ENCODE measurements at places on chromosomes 12 and 14.
A peak's percentile ranks its signal among the peaks of the same experiment; 100 is the strongest.

- DNase-seq = no peak
Observed at GRCh38 chr14:34964977-34965764, 17.6 kb upstream of the SRP54 start.

DNA sequence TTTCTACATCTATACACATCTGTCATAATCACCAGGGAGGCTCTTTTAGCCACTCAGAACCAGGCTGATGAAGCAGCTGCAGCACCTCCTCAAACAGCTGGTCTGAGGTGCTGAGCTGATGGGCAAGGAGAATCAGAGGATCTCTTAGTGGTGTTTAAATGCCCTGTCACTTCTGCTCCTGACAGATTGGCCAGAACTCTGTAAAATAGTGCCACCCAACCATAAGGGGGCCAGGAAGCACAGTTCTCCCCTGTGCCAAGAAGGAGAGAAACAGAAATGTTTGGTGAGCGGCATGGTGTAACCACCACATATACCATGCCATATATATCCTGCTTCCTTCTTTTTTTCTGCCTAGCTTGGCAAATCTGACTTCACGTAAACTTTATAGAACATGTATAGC lies 12.8 kb downstream of the SOCS2 start:
- DNase-seq = no peak

DNA sequence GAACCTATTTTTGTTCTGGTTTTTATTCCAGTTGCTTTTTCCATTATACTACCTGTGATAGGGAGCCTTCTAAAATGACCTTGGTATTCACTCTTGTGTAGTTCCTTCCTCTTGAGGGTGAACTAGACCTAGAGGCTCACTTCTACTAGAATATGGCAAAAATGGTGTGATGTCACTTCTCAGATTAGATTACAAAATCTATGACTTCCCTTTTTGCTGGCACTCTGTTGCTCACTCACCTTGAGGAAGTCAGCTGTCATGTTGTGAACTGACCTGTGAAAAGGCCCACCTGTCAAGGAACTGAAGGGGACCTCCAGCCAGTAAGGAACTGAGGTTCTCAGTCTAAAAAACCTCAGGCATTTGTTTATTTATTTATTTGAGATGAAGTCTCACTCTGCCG lies 5.7 kb downstream of the MIPOL1 start:
- DNase-seq = no peak

- peak; percentile 10 for DNase-seq
Observed at GRCh38 chr14:101224356-101225156, 321.0 kb upstream of the RTL1 start.

- DNase-seq = peak; percentile 35
Observed at GRCh38 chr12:103503546-103504480, 8.0 kb upstream of the C12orf42 start.

DNA sequence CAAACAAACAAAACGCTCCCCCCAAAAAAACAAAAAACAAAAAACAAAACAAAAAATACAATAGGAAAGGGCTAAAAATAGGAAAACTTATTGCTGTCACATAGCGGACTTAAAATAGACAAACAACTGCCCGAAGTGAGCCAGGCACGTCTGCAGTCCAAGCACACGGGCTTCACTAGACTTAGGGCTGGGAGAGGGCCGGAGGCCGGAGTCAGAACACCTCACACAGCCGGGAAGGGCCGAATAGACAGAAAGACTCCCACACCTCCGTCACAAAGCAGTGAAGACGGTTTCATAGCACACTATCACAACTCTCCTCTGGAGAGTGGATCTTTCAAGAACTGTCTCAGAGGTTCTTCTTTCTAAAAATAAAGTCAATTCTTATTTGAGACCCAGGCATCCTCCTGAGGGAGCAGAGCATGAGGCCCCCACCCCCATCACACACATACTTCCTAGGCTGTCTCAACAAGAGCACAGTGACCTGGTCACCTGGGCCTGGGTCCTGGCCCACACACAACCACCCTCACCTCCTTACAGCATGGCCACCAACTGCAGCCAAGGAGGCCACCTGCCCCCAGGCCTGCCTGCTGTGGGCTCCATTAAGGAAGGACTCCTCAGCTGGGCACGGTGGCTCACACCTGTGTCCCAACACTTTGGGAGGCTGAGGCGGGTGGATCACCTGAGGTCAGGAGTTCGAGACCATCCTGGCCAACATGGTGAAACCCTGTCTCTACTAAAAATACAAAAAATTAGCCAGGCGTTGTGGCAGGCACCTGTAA lies 6.7 kb downstream of the BAG5 start:
- no peak for DNase-seq

GRCh38 chr14:101956179-101956885 lies 8.0 kb upstream of the DYNC1H1 start:
- DNase-seq = no peak

GRCh38 chr14:24172261-24172860 lies 481 bp downstream of the REC8 start:
- DNase-seq = no peak

GRCh38 chr14:95255487-95255886 lies 64.2 kb downstream of the CLMN start:
- no peak for DNase-seq

DNA sequence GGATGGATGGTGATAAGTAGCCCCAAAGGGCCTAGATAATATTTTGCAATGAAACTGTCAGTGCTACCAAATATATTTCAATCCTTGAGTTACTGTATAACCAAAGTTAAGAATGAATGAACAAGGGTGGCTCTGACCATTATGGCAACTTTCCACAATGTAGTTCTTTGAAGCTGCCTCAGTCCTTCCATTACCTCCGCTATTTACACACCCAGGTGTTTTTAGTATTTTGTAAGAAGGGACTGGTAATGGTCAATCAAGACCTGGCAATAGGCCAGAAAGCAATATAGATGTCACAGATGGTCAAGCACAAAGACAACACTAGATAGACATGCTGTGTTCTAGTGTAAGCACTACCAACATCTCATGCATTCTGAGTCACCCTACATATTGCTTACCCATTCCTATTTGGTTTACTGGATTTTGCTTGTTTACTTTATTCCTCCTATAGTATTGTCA lies 16.3 kb downstream of the DUSP16 start:
- DNase-seq = no peak

GRCh38 chr14:24317141-24317928 lies 6.0 kb downstream of the LTB4R start:
- no peak for DNase-seq

GRCh38 chr12:103884316-103884715 lies 43.3 kb upstream of the NT5DC3 start:
- no peak for DNase-seq

GRCh38 chr14:78697341-78697740 lies 527.2 kb downstream of the NRXN3 start:
- DNase-seq = no peak

- no peak for DNase-seq
Observed at GRCh38 chr12:57719777-57720605, 18.6 kb downstream of the AGAP2 start.

- no peak for DNase-seq
Observed at GRCh38 chr12:80504389-80505163, 60.5 kb downstream of the PTPRQ start.

DNA sequence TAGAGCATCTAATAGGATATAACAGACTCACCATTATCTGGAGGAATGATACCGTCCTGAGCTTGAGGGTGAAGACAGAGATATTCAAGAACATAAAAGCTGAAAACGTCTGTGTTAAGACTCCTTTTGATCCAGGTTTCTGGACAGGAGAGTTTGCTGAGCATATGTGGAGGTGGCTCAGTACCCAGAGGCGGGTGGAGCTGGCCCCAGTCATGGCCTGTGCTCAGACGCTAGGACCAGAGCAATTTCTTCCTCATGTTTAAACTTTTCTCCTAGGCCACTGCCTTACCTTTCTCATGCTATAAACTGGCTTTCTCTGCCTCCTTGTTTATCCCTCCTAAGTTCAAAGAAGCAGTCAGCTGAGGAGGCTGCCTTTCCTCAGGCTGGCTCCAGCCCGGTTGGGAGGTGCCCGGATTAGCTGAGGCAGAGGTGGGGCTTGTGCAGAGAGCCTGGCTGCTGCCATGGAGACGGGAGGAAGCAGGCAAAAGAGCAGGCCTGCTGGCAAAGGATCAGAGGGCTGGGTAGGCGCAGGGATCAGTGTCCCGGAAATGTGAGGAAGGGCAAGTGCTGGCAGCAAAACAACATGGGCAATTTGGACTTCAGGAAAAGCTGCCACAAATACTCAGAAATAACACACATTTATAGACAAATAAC lies 13.7 kb downstream of the COA8 start:
- DNase-seq = no peak

GRCh38 chr14:58950555-58950954 lies 237.9 kb upstream of the DAAM1 start:
- DNase-seq = no peak

DNA sequence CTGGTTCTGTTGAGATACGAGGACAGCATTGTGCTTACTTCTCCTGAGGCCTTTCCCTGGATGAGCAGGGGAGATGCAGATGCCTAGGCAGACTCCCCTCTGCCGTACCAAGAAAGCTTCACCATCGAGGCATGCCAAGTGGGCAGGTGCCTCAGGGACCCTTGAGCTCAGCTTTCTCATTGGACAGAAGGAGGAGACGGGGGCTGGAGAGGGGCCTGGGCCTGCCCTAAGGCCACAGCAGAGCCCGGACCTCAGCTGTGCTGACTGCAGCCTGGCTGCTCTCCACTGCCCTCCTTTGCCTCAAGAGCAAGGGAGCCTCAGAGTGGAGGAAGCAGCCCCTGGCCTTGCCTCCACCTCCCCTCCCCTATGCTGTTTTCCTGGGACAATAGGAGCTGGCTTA lies 23.4 kb downstream of the SERPINA1 start:
- no peak for DNase-seq

GRCh38 chr14:61643555-61643954 lies 51.8 kb upstream of the HIF1A start:
- DNase-seq = no peak

DNA sequence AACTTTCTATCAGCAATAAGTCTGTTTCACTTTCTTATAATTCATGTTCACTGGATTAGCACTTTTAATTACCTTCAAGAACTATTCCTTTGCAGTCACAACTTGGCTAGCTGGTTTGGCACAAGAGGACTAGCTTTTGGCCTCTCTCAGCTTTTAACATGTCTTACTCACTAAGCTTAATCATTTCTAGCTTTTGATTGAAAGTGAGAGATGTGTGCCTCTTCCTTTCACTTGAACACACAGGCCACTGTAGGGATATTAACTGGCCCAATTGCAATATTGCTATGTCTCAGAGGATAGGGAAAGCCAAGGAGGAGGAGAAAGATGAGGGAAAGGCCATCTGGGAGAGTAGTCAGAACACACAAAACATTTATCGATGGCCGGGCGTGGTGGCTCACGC lies 92.7 kb downstream of the PRICKLE1 start:
- no peak for DNase-seq

DNA sequence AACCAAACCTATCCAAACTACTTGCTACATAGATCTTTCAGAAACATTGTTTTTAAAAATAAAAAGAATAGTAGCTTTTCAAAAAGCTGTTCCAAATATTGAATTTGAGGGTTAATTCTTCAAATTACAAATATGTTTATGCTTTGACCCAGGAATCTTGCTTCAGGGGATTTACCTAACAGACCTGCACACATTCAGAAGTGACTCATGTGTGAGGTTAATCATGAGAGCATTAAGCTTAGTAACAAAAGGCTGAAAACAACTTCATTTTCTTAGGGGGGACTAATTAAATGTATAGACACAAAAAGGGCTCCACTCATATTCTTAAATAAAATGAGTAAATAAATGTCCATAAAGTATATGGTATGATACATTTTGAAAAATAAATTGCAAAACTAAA lies 672.4 kb upstream of the FLRT2 start:
- DNase-seq = no peak

DNA sequence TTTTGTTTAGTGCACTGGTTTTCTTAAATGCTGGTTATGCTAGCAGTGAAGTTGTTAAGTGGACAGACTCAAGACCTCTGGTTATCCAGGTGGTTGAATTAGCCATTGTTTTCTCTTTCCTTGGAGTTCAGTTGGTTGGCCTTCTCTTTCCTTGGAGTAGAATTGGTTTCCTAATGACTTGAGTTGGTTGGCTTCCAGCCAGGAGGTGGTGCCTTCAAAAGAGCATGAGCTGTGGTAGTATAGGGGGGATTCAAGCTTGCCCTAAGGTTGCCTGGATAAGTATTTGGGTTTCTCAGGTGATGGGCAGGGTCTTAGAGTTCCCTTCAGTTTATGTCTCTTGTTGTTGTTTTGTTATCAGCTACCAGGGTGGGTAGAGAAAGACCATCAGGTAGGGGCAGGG lies 92.5 kb downstream of the ATP23 start:
- DNase-seq = no peak

- no peak for DNase-seq
Observed at GRCh38 chr12:1527789-1528188, 66.6 kb downstream of the FBXL14 start.

- no peak for DNase-seq
Observed at GRCh38 chr14:96029089-96029645, 10.0 kb upstream of the C14orf132 start.

Data from DND-41 (cell line).